Right renal pelvis (tissue), 4 donors: ENCODE measurements at places on chromosomes 7 and 10.

DNA sequence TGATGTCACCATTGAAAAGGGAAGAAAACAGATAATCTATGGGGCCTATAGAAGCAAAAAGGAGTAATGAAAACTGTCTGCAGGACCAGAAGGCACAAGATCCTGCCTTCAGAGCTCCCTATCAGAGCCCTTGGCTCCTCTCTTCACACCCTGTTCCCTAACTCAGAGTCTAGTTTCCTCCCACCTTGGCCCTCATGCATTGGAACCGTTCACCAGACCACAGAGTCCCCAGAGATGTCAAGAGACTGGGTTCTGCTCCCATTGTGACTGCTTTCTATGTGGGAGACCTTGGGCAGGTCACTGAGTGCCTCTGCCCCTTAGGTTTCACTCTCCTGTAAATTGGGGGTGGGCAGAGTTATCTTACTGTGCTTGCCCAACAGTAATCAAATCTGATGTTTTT lies 80.1 kb upstream of the RPA3 start:
- no peak for DNase-seq

DNA sequence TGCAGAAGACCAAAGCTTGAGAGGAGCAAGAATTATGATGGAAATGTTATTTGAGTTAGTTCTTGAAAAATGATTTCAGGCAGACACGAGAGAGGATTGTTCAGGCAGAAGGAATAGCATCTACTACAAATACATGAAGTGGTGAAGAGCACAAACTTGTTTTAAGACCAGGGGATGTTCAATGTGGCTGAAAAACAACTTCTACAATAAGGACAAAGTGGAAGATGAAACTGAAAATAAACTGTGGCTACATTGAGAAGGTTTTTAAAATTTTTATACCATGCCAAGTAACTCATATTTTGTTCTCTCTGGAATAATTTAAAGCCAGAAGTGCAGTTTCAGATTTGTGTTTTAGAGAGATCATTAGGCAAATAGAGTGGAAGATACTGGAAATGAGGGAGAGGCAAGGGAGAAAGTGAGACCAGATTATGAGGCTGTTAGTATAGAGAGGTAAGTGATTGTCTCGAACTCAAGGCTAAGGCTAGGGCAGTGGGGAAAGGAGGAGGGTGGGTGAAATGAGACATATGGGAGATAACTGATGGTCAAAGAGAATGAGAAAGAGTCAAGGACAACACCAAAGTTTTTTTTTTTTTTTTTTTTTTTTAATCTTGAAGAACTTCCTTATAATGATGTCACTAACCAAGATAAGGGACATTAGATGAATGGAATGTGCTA lies 115.4 kb downstream of the MDFIC start:
- DNase-seq = no peak

DNA sequence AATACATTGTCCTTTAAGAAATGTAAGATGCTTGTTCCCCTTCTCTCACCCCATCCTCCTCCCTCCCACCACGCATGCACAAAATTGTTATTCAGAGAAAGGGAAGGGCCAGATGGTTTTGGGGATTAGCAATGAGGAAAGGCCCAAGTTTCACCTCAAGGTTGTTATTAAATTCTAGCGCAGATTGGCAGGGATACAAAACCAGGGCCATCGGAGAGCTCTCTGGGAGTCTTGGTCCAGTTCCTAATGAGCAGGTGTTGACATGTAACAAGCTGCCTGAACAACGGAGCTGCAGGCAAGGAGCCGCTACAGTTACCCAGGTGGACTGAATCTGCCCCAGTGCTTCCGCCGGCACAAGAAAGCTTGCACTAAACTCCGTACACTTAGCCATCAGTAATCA lies 9.7 kb upstream of the ANK3 start:
- no peak for DNase-seq

GRCh38 chr7:21653623-21654022 lies 110.8 kb downstream of the DNAH11 start:
- DNase-seq = no peak

DNA sequence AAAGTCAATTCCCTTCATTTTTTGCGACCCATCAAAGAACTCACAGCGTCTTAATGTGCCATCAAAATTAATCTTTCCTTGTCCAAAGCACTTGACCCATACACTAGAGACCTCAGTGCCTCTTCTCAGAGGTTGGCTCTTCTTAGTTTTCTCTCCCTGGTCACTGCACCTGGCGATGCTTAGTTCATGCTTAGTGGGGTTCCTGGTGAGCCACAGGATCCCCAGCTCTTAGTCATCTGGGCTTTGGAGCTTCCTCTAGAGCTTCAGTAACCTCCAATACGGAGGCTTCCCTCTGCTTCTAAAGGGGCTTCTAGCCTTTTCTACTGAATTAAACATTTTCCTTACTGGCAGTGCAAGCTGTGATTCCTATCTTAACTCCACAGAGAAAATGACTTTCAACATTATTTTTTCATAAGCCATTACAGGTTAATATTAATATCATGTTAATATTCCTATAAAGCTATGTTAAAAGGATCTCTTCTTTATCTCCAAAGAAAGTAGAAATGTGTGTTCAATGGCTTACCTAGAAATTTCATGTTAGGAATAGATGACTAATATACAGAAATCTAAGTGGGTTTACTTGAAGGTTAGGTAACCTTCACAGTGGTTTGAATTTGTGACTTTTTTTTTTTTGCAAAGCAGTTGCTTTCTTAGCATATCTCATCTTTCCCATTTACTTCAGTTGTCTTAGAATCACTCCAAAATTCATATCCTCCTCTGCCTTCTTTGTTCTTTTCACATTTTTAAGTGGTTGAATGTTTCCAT lies 295.2 kb downstream of the CAMK1D start:
- no peak for DNase-seq

DNA sequence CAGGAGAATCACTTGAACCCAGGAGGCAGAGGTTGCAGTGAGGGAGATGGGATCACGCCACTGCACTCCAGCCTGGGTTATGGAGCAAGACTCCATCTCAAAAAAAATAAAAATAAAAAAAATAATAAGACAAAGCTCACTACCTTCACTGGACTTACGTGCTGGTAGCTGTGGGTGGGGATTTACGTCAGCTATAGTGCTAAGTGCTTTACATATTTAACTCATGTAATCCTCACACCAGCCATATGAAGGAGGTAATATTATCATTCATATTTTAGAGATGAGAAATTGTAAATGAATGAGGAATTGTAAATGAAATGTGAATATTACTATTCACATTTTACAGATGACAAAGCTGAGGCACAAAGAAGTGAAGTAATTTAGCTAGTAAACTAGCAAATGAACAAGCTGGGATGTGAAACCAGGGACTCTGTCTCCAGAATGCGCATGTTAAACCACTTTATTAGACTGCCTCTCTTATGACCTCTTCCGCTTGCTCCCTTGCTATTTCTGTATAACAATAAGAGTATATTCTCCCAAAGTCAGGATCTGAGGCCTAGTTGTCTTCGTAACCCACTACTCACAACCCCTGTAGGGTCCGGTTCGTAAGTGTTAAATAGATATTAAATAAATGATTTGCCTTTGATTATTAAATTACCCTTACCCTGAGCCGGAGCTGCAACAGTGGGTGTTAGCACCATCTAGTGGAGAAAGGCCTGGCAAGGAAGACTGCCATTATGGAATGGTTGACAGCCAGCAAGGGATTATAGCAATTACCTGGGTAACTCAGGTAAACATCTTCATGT lies 70.2 kb downstream of the HTR7 start:
- peak; percentile 2 for DNase-seq

GRCh38 chr10:122657729-122658128 lies 41.9 kb downstream of the C10orf120 start:
- no peak for DNase-seq
